Fibroblast of skin of back (primary cell): ENCODE measurements at places on chromosomes 4 and X.

- DNase-seq, result no peak
Observed at GRCh38 chr4:152633118-152633517, 46.7 kb downstream of the TMEM154 start.

DNA sequence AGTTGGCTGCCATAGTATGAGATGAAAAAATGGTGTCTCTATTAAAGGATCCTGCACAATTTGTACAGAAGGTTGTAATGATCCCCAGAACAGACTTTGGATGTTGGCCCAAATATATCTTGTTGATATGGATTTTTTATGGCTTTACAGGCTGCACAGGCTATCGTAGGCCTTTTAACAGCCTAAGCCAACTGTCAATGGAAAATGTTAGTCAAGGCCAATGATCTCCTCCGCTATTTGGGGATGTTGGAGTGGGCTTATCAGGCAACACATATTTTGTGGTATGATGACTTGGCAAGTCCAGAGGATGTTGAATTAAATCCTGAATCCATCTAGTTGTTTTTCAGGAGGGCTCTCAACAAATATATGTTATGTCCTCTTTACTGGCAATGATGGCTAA, 42.1 kb downstream of the ZCCHC13 start:
- DNase-seq, result no peak

- peak; percentile 93 for DNase-seq
Observed at GRCh38 chrX:13223868-13224567, 95.8 kb downstream of the ATXN3L start.

- peak; percentile 89 for DNase-seq
Observed at GRCh38 chr4:120850018-120850599, 72.4 kb downstream of the PRDM5 start.

DNA sequence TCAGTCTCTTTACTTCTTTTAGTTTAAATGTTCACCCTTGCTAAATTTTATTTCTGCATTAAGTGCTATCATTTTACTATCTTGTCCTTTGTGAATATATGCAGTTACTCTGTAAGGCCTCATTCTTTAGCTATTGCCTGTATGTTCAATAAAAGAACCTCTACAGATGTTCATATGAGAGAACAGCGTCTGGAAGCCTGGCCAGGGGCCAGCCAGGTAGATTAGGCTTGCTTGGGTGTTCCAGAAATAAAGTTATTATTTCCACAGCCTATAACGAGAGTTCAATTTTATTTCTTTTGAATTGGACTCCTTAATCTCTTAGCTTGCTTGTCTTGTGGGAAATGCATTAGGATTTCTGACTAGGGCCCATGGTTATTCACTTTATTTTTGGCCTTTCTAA, 214.5 kb downstream of the TLL1 start:
- DNase-seq, result no peak

DNA sequence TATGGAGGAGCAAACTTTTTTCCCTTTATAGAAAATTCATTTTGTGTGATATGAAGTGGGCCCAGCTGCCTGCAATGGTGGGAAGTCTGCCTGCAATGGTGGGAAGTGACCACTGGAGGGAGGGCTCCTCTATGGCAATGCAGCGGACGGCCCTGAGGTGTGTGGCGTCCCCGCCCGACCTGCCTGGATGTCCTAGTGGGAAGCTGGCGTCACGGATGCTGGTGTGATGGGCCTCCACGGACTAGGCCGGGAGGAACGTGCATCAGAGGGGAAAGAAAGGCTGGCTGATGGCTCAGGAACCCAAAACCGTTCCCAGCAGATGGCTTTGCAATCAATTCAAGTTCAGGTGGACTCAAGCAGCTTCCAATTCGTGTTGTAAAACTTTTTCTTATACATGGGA, 177.9 kb downstream of the AFAP1 start:
- peak; percentile 61 for DNase-seq

GRCh38 chr4:153345012-153345981, 809 bp downstream of the MND1 start:
- DNase-seq, result peak; percentile 59

DNA sequence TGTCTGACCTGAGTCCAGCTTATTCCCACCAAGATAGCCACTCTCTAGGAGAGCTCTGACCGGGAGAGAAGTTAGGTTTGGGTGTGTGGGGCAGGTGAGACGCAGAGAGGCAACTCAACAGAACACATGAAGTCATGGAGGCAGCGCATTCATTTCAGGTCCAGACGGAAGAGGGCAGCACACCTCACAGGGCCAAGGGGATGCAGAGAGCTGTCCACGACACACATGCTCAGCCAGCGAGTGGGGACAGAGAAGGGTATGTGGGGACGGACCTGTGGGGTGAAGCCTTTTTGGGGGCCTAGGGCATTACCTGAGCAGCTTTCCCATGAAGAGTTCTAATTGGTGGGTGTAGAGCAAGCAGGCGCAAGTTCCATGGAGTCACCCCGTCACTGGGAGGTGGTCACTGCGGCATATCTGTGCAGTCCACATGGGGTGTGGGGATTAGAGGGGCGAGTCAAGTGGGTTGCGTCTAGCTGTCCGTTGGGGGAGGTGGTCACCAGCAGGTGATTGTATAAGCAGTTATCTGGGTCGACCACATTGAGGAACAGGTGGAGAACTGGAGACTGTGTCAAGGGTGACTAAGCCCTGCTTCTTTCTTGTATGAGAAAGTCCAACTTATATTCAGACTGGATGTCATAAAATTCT, 24.3 kb upstream of the UXT start:
- no peak for DNase-seq

DNA sequence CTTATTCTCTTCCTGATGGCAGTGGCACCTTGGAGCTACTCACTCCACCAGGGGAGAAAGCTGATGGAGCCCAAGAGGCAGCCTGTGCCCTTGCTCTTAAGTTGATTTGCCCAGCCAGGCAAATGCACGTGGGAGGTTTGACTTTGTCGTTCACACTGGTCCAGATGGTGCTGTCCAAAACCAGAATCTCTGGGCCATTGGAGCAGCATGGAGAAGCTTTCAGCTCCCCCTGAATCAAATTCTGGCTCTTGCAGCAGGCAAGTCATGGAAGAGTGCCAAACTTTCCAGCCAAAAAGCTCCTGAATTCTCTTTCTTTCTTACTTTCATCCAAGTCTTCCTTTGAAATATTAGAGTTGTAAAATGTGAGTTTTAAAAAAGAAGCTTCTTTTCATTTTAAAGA, 970.4 kb downstream of the RPA4 start:
- DNase-seq, result no peak

DNA sequence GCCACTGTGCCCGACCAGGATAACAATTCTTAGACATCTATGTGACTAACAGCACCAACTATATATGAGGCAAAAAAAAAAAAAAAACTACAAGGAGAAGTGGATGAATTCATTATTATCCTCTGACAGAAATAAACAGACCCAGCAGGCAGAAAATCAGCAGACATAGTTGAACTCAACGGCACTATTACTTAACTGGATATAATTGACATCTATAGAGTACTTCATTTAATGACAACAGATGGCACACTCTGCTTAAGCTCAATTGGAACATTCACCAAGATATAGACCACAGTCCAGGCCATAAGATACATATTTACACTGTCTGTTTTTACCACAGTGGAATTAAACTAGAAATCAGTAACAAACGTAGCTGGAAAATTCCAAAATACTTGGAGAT, 13.3 kb downstream of the CLDN22 start:
- DNase-seq, result no peak

DNA sequence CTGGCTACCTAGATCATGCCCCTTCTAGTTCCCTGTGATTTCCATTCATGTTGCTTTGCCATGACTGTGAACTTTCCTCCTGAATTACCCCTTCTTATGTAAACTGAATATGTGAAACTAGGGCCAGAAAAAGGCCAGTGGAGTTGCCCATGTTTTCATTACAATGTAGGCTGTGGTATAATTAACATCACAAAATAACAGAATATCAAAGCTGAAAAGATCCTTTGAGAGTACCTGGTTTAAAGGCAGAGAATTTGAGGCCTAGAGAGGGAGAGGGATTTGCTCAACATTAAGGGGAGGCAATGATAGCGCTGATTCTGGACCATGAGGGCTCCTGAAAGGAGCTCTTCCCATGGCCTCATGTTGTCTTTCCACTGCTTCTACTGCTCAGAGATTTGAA, 392.2 kb downstream of the OPHN1 start:
- DNase-seq, result no peak

- DNase-seq, result no peak
Observed at GRCh38 chr4:2834001-2834921, 9.4 kb upstream of the ADD1 start.

DNA sequence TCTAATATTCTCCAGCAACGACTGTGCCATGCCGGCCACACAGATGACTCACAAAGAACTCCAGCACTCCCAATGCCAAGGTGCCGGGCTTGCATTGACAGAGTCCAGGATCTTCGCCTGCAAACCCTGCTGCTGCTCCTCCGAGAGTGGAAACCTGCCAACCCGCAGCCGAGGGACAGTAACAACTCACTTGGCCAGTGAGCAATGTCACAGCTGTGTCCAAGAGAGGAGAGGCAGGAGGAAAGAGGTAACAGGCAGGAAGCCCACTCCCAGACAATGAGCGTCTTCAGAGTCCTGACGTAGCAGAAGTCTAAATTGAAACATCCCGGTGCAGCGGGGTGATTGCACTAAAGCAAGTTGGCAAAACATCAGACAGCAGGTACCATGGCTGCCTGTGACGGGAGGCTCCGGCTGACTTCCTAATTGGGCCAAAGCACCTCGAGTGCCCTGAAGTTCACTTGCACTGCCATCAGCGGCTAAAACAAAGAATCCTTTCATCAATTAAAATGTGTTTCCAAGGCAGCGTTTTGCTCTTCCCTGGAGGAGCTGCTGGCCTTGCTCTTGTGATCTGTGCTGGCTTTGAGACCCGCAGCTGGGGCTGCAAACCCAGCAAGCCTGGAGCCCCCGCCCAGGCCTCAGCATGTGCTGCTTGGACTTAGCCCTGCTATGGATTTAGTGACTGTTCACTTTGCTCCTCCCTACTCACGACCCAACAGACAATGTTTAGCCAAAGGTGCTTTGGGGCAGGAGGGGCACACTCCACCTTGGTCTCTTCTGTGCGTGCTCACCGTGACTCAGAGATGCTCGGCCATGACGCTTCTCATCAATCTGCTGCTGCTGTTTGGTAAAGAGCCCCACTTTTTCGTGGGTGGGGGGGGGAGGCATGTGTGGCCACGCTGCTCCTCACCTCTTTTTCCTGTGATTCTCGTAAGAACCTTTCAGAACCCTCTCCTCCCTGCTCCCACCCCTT, 36.5 kb downstream of the DCTD start:
- DNase-seq, result no peak

GRCh38 chr4:102103368-102103767, 241.9 kb downstream of the SLC39A8 start:
- no peak for DNase-seq

DNA sequence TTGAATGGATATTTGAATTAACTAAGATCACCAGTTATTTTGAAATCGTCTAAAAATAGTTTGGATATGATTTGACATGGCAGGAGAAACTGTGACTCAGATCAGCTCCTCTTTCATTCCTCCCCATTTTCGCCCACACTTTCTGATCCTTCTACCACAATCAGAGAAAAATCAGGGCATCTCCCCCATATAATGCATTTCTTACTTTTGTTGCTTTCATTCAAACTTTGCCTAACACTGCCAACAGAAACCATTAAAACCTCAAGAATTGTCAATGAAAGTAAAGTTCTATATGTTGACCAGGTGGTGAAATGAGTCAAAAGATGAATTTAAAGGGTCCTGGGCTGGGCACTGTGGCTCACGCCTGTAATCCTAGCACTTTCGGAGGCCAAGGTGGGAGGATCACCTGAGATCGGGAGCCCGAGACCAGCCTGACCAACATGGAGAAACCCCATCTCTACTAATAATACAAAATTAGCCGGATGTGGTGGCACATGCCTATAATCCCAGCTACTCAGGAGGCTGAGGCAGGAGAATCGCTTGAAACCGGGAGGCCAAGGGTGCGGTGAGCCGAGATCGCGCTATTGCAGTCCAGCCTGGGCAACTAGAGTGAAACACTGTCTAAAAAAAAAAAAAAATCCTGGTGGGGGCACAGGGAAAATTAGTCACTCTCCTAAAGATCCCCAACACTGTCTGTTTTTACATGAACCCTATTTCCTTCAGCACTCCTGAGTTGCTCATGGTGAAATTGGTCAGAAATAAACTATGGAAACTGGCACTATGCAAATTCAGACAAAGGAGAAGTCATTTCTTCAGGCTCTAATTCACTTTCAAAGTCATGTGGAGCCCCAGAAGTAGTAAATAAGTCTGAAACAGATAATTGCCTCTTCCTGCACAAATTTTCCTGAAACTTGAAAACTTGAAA, 122.8 kb upstream of the NOCT start:
- no peak for DNase-seq
